ENCODE measurements at places on chromosomes 6 and 20. TPM values are rescaled to one million over a fixed set of nuclear protein-coding genes. Genes with fewer than 3 reads are reported as not detected.

The PPP1R16B gene
- total RNA-seq: 0.69 TPM

The KIF6 gene
- 23.6 TPM for total RNA-seq

The SGK2 gene
- not detected for total RNA-seq

The TPD52L1 gene
- 54.5 TPM for total RNA-seq

The TMC2 gene
- not detected for total RNA-seq

The ASIP gene
- not detected for total RNA-seq

The HEY2 gene
- total RNA-seq: 8.5 TPM

The EPHA7 gene
- total RNA-seq: 5.7 TPM

Measured in SK-MEL-5 (cell line).